ENCODE measurements at places on chromosomes 4 and X.

DNA sequence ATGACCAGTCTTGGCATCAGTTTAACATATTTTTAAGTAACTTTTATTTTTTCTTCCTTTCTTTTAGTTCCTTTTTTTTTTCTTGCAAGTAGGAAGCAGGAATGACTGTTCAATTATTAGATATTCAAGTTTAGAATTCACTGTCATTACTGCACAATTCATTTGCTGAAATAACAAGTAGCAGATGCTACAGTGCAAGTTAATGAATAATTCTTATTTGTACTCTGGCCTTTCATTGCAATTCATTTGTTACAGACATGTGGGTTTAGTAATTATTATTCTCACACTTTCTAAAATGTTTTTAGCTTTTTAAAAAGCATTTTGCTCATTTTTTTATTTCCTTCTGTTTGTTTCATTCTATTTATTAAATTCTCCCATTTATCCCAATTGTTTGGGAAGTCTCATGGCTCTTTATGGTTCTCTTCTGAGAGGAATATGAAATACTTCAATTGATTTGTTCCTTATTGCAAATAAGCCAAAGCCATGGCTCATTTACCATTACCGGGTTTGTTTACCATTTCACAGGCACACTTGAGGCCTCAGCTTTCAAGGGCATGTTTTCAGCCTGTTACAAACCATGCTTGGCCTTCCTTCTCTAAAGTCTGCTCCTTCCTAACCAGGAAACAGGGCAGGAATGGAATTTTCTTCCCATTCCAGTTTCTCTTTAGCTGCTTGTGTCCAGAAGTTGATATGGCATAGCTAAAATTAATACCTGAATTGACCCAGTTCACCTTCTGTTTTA is 4.6 kb upstream of the DCAF4L1 start:
- no peak for DNase-seq

DNA sequence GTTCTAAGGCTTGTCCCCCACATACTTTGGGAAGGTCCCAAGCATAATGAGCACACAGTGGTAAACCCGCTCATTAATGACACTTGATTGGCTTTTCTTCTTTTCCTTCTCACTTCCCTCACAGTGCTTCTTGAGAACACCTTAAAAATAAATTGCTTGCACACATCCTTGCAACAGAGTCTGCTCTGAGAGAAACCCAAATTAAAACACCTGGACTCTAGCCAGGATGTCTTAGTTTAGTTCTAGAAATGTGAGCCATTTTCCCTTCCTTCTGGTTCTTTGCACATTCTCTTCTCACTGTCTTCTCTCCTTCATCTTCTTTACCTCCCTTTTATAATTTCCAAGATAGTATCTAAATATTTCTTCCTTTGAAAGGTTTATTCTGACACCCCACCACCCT is 35.3 kb upstream of the COX7B2 start:
- no peak for DNase-seq

- no peak for DNase-seq
These were observed 35.1 kb upstream of the CYP2U1 start for GRCh38 chr4:107896158-107896645.

DNA sequence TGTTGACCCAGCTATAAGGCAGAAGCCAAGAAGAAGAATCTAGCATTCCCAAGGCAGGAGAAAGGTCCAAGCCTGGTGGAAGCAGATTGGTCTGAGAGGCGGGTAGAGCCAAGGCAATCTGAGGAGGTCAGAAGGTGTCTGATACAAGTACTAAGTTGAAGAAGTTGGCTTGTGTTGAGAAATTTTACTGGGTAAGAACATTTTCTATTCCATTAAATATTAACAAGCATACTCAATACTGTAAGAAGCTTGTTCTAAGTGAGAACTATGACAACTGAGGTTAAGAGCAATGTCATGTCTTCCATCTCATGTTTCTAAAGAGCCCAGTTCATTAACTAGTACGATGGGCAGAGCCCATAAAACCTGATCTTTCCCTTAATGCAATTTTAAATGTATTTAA is 75.0 kb downstream of the FAM13A start:
- no peak for DNase-seq

DNA sequence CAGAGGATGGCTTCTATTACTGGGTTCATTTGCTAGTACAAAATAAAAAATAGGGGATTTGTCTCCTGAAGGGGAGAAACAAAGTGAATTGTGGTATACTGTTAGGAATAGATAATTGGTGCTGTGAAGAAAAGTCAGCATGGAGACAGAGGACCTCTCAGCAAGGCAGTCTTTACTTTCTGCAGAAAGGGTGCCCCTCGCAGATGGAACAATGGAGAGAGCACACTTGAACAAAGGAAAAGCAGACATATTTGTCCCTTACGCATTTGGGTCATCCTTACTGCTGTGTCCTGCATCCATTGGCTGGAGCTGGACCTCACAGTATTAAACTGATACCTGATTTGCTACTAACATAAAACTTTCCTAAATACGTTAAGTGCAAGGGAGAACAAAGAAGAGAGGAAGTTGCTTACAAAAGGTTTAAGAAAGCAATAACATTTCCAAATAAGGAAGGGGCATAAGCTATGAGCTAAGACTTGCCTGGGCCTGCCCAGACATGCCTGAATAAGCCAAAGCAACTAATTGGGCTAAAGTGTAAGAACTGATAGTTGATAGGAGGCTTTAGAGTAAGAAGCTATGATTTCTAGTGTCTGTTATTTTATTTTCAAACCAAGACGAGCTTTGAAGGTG is 83.8 kb downstream of the CCKAR start:
- no peak for DNase-seq
